ENCODE measurements at places on chromosomes 11 and 22.

DNA sequence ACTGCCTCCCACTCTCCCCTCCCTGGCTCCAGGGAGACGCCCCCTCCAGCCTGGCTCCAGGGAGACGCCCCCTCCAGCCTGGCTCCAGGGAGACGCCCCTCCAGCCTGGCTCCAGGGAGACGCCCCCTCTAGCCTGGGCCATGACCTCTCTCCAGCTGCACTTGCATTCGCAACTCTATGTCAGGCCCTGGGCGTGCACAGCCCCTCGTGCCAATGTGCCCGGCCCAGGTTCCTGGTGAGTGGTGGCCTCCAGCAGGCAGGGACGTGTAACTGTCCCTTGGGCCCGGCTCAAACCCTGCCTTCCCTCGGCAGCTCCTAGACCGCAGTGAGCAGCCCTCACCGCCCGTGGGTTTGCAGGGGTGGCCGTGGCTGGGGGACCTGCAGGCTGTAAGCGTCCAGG lies 6.9 kb downstream of the MUC6 start:
- no peak for DNase-seq

DNA sequence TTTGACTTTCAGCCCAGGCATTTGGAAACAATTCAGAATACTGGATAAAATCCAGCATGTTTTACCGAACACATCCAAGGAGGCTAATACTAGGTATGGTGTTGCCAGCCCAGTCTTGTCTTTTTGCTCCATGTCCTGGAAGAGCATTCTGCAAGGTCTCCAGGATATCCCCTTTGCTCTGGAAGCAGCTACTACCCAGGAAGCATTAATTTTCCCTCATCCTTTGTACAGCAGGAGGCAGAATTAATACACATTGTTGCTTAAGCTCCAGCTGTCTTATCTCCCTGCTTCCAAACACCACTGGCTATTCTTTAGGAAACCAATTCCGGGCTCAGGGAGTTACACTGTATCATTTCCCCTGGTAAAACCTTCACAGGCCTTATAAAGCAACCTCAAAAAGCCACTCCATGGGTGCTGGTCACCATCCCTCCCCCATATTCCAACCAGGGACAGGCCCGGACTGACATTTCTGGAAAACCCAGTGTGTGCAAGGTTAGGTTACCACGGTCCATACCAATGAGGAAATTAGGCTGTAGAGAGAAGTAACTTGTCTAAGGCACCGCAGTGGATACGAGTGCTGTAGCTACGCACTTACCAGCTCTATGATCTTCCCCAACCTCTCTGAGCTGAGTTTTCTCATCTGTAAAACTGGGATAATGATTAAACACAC lies 1.5 kb upstream of the UBASH3B start:
- DNase-seq = no peak

DNA sequence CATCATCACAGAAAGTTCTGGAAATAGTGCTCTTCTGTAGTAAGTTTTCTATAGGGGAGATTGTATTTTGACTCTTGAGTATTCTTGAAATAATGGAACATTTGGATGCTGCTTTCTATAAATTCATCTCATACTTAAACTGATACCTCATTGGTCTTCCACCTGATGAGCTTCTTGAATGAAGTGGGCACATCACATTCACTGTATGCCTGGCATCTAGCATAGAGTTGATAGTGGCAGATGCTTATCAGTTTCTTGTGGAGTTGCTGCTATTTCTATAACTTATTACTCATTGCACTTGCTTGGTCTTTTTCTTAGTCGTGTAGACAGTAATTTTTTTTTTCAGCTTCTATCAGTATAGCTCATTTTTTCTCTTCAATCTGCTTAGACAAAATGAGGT lies 5.4 kb downstream of the ATXN10 start:
- DNase-seq = no peak

- DNase-seq = no peak
Observed at GRCh38 chr11:6622261-6623171, 3.3 kb upstream of the TPP1 start.

DNA sequence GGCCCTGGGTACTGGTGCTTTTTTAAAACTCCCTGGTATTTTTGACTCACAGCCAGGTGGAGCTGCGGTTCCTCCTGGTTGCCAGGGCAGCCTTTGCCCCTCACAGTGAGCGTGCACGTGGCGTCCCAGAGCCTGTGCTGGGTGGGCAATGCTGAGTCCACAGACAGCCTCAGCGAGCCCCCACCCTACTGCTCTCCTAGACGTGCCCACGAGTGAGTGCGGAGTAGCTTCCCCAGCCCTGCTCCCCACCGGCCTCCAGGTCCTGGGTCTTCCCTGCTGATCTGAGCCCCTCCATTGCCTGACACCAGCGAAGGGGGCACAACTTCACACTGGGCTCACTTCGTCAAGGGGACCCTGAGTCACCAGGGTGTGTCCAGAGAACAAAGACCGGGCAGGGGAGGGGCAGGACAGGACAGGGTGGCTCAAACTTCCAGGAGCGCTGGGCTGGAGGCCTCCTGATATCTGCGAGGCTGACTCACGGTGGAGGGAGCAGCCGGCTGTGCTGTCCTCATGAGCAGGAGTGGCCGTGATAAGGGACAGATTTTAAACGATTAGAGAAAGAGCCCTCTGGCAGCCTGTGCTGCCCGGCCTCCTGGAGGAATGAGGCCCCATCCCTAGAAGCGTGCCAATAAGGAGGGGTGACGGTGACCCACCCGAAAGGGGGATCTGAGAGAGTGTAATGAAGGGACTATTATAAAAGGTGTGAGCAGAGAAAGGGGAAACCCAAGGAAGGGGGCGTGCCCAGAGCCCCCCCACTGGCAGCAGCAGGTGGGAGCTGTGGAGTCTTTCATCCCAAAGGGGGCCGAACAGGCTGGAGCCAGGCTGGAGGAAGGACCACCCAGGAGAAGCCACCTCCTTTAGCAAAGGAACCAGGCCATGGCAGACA lies 129.3 kb upstream of the FGF3 start:
- DNase-seq = no peak
